Sigmoid colon (tissue), 7 donors: ENCODE measurements at places on chromosomes 2 and 18. TPM values are rescaled to one million over a fixed set of nuclear protein-coding genes. Genes with fewer than 3 reads are reported as not detected.

Gene TAF1B
- total RNA-seq: 11.4 TPM

- H3K4me3 ChIP-seq: no peak overlapping the region
- H3K4me1 ChIP-seq: no peaks in the 10 kb centered on the region
- no peaks in the 10 kb centered on the region for H3K27me3 ChIP-seq
- no peaks in the 10 kb centered on the region for H3K36me3 ChIP-seq
Observed at GRCh38 chr2:238509903-238510302, 83.2 kb downstream of the ASB1 start.

GRCh38 chr2:229501051-229501794 is 213.1 kb downstream of the DNER start:
- no peak overlapping the region for H3K4me3 ChIP-seq
- no peaks in the 10 kb centered on the region for H3K4me1 ChIP-seq
- DNase-seq: no peak
- no peaks in the 10 kb centered on the region for H3K36me3 ChIP-seq

- no peaks in the 10 kb centered on the region for H3K4me1 ChIP-seq
- H3K27ac ChIP-seq: no peak overlapping the region
- DNase-seq: no peak
- no peaks in the 10 kb centered on the region for H3K27me3 ChIP-seq
Observed at GRCh38 chr2:53508667-53509066, 258.9 kb upstream of the CHAC2 start.

- DNase-seq: no peak
- no peak overlapping the region for H3K27ac ChIP-seq
- no peaks in the 10 kb centered on the region for H3K36me3 ChIP-seq
Observed at GRCh38 chr2:109479804-109480203, 134.0 kb downstream of the SEPTIN10 start.

GRCh38 chr2:197992482-197993133 is 188.2 kb downstream of the PLCL1 start:
- H3K36me3 ChIP-seq: no peaks in the 10 kb centered on the region
- no peak overlapping the region for H3K27ac ChIP-seq
- H3K4me3 ChIP-seq: no peak overlapping the region
- H3K27me3 ChIP-seq: no peaks in the 10 kb centered on the region

GRCh38 chr18:76350134-76351025 is 144.7 kb downstream of the ZNF516 start:
- H3K4me1 ChIP-seq: peaks cover 35% of the 10 kb centered on the region
- H3K4me3 ChIP-seq: no peak overlapping the region
- no peaks in the 10 kb centered on the region for H3K27me3 ChIP-seq
- no peaks in the 10 kb centered on the region for H3K36me3 ChIP-seq
- H3K27ac ChIP-seq: peak overlapping the region; percentile 74

DNA sequence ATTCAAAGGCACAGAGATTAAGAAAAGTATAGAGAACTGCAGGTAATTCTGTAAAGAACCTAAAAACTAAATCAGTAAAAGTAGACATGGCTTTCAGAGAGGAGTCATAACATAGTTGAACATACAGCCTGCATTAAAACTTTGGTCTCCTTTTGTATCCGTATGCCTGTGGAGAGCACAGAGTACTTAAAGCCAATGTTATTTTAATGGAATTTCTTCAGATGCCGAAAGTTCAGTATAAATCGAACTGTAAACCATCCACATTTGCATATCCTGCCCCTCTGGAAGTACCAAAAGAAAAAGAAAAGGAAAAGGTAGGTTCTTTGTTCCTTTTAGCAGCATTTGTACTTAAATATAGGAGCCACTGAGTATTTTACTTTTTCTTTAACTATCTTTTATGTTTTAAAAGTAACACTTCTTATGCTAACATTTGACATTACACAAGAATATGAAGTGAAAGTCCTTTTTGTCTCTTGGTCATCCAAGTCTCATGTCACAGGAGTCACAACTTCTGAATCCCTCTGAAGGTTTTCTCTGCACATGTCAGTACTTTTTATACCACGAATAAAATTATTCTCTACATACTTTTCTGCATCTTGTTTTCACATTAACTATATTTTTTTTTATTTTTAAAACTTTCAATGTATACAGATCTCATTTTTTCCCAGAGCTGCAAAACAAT is 34.9 kb upstream of the ARMC9 start:
- H3K27me3 ChIP-seq: no peaks in the 10 kb centered on the region
- no peak overlapping the region for H3K4me3 ChIP-seq
- peaks cover 11% of the 10 kb centered on the region for H3K36me3 ChIP-seq

DNA sequence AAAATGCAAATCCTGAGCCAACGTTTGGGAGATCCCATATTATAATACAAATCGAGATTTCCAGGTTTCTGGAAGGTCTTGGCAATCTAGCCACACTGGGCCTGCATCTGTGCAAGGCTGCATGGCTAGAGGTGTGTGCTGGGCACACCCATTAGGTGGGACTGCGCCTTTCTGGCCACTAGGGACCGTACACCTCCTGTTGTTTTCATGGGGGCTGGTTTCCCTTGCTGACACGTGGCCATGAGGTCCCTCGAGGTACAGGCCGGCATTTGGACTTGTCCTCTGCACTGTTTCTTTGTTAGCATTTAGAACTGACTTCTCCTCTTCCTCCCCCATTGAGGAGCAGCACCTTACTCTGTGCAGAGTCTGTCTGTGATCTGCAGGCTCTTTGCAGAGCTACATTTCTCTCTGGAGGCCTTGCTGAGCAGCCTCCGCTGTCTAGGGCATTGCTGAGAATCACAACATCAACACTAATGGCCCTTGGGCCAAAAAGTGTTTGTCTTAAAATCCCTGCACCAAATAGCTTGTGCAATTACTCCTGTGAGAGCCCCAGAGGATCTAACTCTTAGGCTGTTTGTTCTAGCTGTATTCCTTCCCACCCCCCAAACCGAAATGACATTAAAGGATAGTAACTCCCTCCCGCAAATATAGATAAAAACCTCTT is 131.2 kb downstream of the NEDD4L start:
- no peak for DNase-seq
- no peaks in the 10 kb centered on the region for H3K36me3 ChIP-seq

Gene ABHD1
- not detected for total RNA-seq

Gene DSG4
- total RNA-seq: not detected

DNA sequence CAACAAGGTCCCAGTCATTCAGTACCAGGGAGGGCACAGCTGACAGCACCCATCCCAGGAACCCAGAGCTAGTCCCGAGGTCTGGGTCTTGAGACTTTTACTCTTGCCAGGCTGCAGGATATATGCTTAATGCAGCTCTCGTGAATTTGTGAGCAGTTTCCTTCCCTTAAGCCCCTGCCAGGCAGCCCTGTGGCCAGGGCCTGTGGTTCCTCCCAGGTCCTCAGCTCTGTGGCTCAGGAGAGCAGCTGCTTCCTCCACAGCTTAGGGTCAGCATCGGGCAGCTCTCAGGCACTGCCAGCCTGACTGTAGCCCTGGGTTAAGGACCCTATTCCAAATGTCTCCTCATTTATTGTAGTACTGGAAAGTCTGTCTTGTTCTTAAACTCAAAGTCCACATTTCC is 1384.8 kb downstream of the RPIA start:
- H3K36me3 ChIP-seq: no peaks in the 10 kb centered on the region
- H3K4me1 ChIP-seq: no peaks in the 10 kb centered on the region
- no peak overlapping the region for H3K4me3 ChIP-seq

DNA sequence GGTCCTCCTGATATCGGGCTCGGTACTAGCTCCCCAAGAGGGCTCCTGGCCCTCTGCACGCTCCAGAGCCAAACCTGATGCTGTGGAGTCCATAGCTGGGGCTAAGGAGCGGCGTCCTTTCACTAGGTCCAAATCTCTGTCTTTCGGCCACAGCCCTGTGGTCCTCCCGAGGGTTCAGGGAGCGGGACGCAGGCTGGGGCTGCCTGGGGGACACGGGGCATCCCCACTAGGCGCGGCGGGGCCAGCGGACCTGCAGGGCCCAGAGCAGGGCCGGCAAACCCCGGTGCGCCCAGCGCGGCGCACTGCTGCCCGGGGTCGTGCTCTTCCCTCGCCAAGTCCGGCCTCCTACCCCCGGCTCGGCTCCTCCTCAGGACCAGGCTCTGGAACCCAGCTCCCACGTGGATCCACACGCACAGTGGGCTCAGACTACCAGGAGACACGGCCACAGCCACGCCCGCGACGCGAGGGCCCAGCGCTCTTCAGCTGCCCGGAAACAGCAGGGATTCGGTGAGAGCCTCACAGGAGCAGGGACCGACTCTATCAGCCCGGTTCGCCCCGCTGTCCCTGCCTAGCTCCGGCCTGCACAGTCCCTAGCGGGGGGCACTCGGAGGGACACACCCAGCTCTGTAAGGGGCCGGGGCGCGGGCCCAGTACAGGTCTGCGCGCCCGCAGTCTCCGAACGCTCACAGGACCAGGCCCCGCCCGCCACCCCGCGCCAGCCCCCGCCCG is 593 bp downstream of the ZNF514 start:
- H3K27ac ChIP-seq: peak overlapping the region; percentile 91
- peak; percentile 78 for DNase-seq
- H3K36me3 ChIP-seq: peaks cover 8% of the 10 kb centered on the region
- H3K4me1 ChIP-seq: no peaks in the 10 kb centered on the region
